Smooth muscle cell of the umbilical artery (primary cell): ENCODE measurements at places on chromosomes 1 and 21. TPM values are rescaled to one million over a fixed set of nuclear protein-coding genes. Genes with fewer than 3 reads are reported as not detected.

The LCE1E gene
- 0.42 TPM in 1 of 2 replicates, not detected in the other for total RNA-seq

The DHRS3 gene
- 160 and 520 TPM in 2 replicates for total RNA-seq

The CCDC17 gene
- total RNA-seq: 0.30 and 0.78 TPM in 2 replicates

The ZSCAN20 gene
- total RNA-seq: 13.3 and 15.1 TPM in 2 replicates

The CALML6 gene
- 0.59 and 0.88 TPM in 2 replicates for total RNA-seq

The KLHL12 gene
- total RNA-seq: 38.3 and 38.6 TPM in 2 replicates

The TMIGD3 gene
- total RNA-seq: not detected in 2 replicates

The KCNE2 gene
- total RNA-seq: not detected in 2 replicates

The CLIC6 gene
- not detected in 2 replicates for total RNA-seq
